Renal cortex interstitium (tissue), 15 donors: ENCODE measurements at places on chromosomes 12 and 14.

GRCh38 chr12:116547955-116548501 lies 11.2 kb upstream of the MAP1LC3B2 start:
- no peak for DNase-seq

- DNase-seq: no peak
These were observed 1180.6 kb downstream of the VRK1 start for GRCh38 chr14:97977651-97978261.

GRCh38 chr12:111067498-111067897 lies 147.1 kb upstream of the MYL2 start:
- no peak for DNase-seq

GRCh38 chr14:34496679-34497513 lies 34.9 kb upstream of the SPTSSA start:
- DNase-seq: no peak

GRCh38 chr14:87994974-87995373 lies 2.0 kb upstream of the GALC start:
- no peak for DNase-seq

DNA sequence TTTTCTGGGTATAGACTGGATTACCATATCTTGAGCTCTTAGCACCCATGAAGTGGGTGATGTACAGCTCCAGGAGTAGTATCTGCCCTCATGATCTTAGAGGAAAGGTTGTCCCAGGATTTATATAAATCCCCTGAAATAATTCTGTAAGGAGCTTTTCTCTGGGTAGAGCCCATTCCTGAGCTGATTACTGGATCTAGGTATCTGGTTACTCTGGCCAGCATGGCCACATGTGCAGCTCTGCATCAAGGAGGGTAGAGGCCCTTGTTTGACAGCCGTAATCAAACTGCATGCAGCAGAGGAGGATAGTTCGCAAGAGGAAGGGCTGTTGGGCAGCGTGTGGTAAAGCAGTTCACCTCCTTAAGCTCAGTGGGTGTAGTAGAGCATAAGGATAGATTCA lies 8.5 kb downstream of the COX14 start:
- no peak for DNase-seq

GRCh38 chr14:26598672-26599131 lies 869 bp upstream of the NOVA1 start:
- no peak for DNase-seq
